Adrenal gland (tissue), 19 donors: ENCODE measurements at places on chromosomes 7 and 10. TPM values are rescaled to one million over a fixed set of nuclear protein-coding genes. Genes with fewer than 3 reads are reported as not detected.

GRCh38 chr7:33814400-33814799, 90.9 kb upstream of the BMPER start:
- no peak overlapping the region for H3K4me3 ChIP-seq
- DNase-seq, result no peak
- H3K27ac ChIP-seq, result no peak overlapping the region
- H3K4me1 ChIP-seq, result no peaks in the 10 kb centered on the region
- H3K27me3 ChIP-seq, result no peaks in the 10 kb centered on the region

The ATRNL1 gene
- total RNA-seq, result 94.2 TPM

- H3K27ac ChIP-seq, result no peak overlapping the region
- DNase-seq, result no peak
- no peak overlapping the region for H3K4me3 ChIP-seq
Observed at GRCh38 chr7:127258111-127258510, 5.4 kb upstream of the GRM8 start.

GRCh38 chr7:133650069-133650468, 397.2 kb downstream of the EXOC4 start:
- no peak for DNase-seq
- H3K36me3 ChIP-seq, result no peaks in the 10 kb centered on the region
- H3K27me3 ChIP-seq, result no peaks in the 10 kb centered on the region
- H3K27ac ChIP-seq, result no peak overlapping the region

- no peak for DNase-seq
- H3K36me3 ChIP-seq, result no peaks in the 10 kb centered on the region
- H3K4me3 ChIP-seq, result no peak overlapping the region
- H3K27ac ChIP-seq, result no peak overlapping the region
Observed at GRCh38 chr10:44803862-44804261, 107.3 kb upstream of the TMEM72 start.
